ENCODE measurements at places on chromosomes 12 and 14. TPM values are rescaled to one million over a fixed set of nuclear protein-coding genes. Genes with fewer than 3 reads are reported as not detected.

Gene NOXRED1
- total RNA-seq, result 0.69 TPM

Gene SPTB
- total RNA-seq, result 6.8 TPM

Gene PLEKHG7
- total RNA-seq, result 0.37 TPM

Gene CERS5
- total RNA-seq, result 51.0 TPM

Gene MYF5
- total RNA-seq, result 5.4 TPM

Gene LYZ
- 33.0 TPM for total RNA-seq

Gene PTPRR
- 2.7 TPM for total RNA-seq

Gene DAAM1
- 85.2 TPM for total RNA-seq

Gene BMP4
- total RNA-seq, result 46.3 TPM

Gene TBC1D30
- total RNA-seq, result 3.9 TPM

Gene EGLN3
- total RNA-seq, result 54.6 TPM

Gene JDP2
- 24.6 TPM for total RNA-seq

Gene PMCH
- total RNA-seq, result not detected

Gene SIX1
- total RNA-seq, result 6.2 TPM

Gene KRT81
- total RNA-seq, result not detected

Gene GPRC5D
- not detected for total RNA-seq

Gene LRP1
- 146 TPM for total RNA-seq

Gene SLCO1B1
- total RNA-seq, result not detected

Gene ESR2
- total RNA-seq, result 1.7 TPM

Gene KIF5A
- total RNA-seq, result 1.5 TPM

Gene SVOP
- 0.48 TPM for total RNA-seq
